ENCODE measurements at places on chromosomes 1 and 21.

DNA sequence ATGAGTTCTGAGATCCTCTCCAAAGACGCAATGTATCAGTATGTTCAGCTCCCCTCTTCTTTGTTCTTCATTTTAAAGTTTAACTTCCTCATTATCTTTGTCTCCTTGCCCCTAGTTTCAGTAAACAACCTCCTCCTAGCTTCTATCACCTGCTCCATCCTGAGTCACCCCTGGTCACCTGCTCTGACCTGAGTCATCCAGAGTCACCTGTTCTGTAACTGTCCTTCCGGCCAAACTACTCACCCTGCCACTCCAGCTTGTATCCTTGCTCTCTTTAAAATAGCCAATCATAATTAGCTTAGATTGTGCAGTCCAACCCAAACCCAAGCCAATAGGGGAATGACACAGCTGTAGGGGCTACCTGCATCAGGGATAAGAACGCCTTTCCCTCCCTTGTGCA lies 332.0 kb downstream of the OLFM3 start:
- no peak for DNase-seq

DNA sequence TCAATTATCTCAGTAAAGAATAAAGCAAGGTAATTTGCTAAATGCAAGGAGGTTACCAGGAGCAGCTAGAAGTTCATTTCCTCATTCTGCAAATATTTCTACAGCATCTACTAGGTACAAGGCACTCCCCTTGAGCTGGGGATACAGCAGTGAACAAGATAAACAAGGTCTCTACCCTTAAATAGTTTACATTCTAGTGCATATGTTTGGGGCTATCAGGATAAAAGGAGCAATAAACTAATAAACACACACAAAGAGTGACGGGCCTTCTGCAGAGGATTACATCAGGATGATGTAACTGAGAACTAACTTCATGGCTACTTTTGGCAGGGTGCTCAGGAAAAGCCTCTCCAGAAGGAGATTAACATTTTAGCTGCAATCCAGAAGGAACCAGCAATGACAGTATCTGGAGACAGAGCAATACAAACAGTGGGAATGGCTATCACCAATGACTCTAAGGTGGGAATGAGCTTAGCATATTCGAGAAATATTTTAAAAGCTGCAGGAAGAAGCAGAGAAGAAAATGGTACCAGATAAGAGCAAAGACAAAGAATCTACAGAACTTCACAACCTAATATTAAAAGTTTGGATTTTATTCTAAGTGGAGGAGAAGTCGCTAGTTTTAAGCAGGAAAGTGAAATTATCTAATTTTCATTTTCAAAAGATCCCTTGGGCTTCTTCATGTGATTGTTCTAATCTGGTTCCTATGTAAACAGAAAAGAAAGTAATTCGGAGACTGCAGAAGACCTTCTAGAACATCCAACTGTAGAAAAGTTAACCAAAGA lies 25.8 kb downstream of the TP53BP2 start:
- DNase-seq: no peak

DNA sequence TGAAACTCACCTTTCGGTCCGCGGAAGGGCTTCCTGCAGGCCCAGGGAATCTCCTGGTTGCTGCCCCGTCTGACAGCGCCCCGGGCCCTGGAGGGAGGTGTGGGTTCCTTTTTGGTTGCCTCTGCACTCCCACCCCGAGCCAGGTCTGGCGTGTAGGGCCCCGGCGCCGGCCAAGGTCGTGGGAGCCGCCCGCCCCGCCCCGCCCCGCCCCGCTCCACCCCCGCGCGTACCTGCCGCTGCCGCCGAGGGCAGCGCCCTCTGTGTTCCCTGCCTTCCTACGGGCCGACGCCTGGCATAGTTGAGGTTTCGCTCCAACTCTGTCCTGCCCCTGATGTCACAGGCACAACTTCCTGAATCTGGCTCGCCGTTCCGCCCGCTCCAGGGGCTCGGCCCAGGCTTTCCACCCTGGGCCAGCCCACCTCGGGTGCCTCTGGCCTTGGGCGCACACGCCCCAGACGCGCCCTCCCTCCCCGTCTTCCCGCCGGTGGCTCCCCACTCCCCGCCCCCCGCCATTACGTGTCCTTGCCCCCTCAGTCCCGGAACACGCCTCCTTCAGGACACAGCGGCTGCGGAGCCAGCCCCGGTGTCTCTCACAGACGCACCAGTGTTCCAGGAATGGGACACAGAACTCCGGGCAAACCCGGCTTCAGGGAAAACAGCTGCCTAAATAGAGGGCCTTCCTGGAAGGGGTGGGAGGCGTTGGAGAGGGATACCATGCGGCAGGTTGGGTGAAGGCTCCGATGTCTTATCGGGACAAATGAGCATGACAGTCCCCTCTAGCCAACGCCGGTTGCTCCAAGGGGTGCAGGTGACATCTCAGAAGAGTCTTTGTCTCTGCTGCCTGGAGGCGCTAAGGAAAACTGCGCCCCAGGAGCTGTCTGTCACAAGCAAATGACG lies at the start of gene KIAA0040:
TSS of gene KIAA0040 (minus strand) at position 147 of the 897 bp plus-strand sequence. CDS start 31,763 bp downstream, outside the sequence.
- no peak for DNase-seq

DNA sequence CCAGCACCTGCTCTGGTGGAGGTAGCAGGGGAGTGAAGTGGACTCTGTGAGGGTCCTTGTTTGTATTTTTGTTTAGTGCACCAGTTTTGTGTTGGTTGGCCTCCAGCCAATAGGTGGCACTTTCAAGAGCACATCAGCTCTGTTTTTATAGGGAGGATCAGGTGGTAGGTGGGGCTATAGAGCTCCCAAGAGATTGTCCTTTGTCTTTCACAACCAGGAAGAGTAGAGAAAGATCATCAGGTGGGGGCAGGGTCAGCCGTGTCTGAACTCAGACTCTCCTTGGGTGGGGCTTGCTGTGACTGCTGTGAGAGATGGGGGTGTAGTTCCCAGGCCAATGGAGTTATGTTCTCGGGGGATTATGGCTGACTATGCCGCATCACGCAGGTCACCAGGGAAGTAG lies 159.8 kb downstream of the ZNF326 start:
- DNase-seq: no peak

- DNase-seq: no peak
Measured at GRCh38 chr1:230781131-230781530, 33.9 kb downstream of the CAPN9 start.

GRCh38 chr1:172473302-172473701 lies 29.4 kb upstream of the PIGC start:
- DNase-seq: no peak

DNA sequence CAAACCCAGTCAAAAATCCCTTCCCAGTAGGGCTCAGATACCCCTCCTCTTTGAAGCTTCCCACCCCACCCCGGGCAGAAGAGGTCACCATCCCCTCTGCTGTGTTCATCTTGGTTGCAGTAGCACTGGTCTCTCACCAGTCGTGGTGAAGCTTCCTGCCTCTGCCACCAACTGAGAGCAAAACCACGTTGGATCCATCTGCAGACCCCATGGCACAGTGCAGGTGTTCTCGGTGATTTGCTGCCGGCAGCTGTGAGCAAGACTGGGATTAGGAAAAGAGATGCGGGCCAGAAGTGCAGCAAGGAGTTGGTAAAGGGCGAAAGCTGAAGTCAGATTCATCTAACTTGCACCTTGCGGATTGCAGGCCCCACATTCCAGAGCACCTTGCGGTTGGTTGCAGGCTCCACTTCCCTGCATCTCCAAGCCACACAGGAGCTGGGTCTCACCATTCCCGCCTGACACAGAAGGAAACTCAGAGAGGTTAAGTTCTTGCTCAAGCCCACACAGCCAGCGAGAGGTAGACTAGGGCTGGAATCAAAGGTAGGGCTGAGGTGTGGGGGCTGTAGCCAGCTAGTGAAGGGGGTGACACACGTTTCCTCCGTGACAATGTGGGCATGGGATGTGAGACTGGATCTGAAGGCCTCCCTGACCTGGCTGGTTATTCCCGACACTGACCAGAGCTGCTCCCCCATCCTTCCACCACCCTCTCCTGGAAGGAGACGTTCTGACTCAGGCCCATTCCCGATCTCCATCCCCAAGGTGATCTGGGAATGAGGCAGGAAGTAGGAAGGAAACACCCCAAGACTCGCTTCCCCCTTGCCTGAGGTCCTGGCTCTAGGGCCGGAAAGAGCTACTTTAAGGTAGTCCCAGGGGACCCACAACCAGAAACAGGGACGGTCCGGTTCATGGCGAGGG lies 3.3 kb upstream of the FAM110D start:
- DNase-seq: no peak

DNA sequence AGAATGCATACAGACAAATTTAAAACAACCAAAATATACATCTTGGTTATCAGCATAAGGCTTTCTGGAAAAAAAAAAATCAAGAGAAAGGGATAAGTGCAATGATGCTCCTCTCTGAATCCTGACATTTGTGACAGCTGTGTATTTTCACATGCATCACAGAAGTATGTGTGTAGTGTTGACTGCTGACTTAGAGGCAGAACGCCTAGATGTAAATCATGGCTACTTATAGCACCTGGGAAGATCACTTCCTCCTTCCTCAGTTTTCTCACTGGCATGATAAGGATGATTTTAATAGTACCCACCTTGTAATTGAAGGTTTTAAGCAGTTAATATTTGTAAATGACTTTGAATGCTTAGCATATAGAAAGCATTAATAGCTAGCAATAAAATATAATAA lies 112.5 kb downstream of the MRPL39 start:
- DNase-seq: no peak

GRCh38 chr1:7434566-7434965 lies 336.5 kb upstream of the VAMP3 start:
- DNase-seq: no peak

GRCh38 chr1:221837896-221838295 lies 96.0 kb upstream of the DUSP10 start:
- DNase-seq: no peak

GRCh38 chr1:39777306-39777705 lies 6.2 kb upstream of the OXCT2 start:
- no peak for DNase-seq

GRCh38 chr1:59375321-59376220 lies 78.7 kb downstream of the FGGY start:
- no peak for DNase-seq

DNA sequence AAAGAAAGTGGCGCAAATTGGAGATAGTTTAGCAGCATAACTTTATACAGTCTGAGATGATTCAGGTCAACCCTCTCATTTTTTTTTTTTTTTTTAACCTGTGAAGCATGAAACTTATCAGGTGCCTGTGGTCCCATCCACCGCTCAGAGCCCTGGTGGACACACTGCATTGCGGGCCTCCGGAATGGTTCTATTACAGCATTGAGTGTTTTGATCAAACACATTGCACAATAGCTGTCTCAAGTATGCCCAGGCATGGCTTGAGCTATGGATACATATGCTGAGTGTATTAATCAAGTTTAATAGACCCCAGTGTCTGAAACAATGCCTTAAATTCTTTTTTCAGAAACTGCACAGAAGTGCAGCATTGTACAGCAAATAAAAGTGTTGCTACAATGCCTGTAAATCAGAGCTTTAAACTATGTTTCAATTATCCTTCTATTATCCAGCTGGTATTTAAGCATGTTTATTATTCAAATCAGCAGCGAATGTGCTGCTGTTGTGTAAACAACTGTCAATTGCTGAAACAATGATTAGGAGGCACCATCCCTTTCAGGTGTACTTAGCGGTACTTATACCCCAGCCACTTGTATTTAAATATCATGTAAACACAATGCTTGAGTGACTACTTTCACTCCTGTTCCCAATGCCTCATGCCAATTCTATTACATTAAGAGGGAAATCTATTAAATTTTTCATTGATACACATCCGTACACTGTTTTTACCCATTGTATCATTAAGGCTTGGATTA lies 456.6 kb downstream of the RPS6KC1 start:
- no peak for DNase-seq

DNA sequence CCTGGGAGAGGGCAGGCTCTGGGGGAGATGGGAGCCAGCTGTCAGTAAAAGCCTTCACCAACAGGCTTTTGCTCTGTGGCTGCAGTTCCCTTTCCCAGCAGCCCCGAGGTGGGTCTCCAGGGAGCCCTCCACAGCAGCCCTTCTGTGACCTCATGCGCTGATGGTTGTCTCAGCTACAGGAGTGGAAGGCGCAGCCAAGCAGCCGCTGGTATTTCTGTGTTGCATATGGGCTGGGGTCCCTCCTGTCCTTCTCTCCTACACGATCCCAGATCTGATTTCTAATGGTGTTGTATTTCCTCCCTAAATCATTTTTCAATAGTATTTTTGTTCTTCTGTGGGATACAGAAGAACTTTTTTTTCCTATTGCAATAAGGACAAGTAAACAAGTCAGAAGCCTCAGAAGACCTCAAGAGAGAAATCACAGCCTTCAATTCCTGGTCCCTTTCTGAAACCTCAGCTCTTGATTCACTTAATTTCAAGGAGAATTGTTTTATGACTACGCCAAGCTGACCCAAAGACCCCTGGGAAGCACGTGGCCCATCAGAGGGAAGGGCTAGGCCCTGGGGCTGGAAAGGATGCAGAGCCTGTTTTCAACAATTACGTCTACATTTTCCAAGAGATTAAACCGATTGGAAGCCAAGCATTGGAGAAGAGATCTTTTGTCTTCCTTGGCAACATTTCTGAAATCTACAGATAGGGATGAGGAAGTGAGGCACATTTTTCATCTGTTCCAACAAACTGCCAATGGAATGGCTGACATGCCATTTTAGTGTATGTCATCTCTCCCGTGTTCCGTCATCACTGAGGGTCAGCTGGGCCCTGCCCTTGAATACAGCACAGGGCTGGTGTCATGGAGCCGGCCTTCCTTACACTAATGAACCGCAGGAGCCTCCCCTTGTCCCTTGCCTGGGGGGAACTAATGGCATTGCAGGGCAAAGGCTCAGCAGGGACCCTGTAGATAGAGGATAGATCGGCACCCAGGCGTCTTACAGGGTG lies 42.0 kb upstream of the SCCPDH start:
- DNase-seq: no peak

- DNase-seq: no peak
Measured at GRCh38 chr1:209168204-209168603, 415.3 kb upstream of the CAMK1G start.

- no peak for DNase-seq
Measured at GRCh38 chr21:43290421-43291346, 121.9 kb downstream of the CRYAA start.

DNA sequence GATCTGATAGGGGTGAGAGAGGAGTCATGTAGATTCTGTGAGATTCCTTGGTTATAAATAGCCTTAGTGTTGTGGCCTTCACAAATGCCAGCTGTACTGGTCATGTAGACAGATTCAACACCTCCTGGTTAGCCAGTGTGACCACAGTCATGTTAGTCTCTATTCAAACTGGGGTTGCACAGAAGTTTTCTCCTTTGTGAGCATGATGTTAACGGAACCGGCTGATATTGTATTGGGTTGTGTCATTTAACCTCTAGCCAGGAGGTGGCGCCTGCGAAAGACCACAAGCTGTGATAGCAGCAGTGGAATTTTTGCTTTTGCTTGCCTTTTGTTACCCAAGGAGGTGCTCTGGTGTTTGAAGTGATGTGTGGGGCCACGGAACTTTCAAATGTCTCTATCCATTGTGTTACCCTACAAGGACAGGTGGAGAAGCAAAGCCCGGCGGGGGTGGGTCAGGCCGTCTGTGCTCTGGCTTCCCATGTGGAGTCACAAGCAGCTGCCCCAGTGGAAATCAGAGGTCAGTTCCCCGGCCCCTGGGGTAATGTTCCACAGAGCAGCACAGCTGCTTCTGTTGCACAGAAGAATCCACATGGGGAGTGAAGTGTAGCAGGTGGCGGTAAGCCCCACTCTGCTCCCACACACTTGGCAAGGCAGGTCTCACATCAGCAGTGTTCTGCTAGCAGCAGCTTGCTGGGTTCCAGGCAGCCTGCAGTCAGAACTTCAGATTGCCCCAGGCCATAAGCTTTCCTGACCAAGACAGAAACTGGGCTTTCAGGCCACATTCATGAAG lies 112.6 kb downstream of the ADAMTS1 start:
- no peak for DNase-seq
